ENCODE measurements at places on chromosomes 2 and 18.
A peak's percentile ranks its signal among the peaks of the same experiment; 100 is the strongest.

- no peak for DNase-seq
- peaks cover 3% of the 10 kb centered on the region for H3K4me1 ChIP-seq
- no peaks in the 10 kb centered on the region for H3K36me3 ChIP-seq
- H3K4me3 ChIP-seq = no peak overlapping the region
Measured at GRCh38 chr2:112821682-112822081, 14.9 kb downstream of the IL1B start.

DNA sequence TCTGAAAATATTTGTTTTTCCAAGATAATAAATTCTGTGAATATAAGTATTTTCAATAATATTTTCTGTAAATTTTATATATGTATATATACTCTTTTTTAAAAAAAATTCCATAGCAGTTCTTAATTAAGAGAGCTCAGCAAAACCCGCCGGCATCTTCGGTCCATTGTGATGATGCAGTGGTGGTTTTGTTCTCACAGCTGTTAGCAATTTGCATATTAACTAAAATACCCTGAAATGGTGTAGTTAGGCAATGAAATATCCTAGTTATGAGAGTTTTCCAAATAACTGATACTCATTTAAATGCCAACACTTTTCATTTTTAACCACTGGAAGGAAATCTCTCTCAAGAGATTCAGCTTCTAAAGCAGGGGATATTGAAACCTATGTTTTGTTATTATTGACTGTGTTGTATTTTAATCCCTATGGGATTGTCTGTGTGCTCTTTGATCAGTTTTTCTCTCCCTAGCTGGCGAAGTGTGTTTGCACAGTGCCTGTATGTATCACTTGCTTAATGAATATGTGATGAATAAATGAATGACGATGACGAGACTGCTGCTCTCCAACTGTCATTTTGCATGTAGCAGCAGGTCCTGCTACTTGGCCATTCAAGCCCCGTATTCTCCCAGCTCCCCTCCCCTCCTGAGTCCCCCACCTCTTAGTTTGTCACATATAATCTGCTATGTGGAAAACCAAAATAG is 42.4 kb downstream of the PSMG2 start:
- DNase-seq = no peak
- no peak overlapping the region for H3K4me3 ChIP-seq
- no peaks in the 10 kb centered on the region for H3K4me1 ChIP-seq
- no peaks in the 10 kb centered on the region for H3K27me3 ChIP-seq
- H3K27ac ChIP-seq = no peak overlapping the region

- peaks cover 24% of the 10 kb centered on the region for H3K36me3 ChIP-seq
- H3K27me3 ChIP-seq = no peaks in the 10 kb centered on the region
- H3K27ac ChIP-seq = no peak overlapping the region
- DNase-seq = no peak
- H3K4me1 ChIP-seq = peaks cover 1% of the 10 kb centered on the region
Measured at GRCh38 chr2:148906124-148906523, 31.1 kb downstream of the KIF5C start.

DNA sequence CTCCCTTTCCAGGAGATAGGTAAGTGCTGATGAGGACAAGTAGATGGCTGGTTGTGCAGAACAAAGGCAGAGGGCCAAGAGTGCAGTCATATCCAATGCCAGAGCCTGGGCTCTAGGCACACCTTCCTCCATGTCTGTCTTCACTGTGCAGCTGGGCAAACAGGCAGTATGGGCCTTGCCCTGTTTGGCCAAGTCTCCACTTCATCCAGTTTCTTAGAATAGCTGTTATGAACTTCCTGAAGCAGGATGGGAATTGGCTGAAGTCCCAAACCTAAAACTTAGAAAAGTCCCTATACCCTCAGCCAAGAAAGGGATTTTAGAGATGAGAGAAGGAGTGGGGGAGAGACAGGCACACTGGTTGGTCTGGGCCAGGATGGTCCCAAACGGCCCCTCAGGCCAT is 37.5 kb upstream of the CYP26B1 start:
- H3K27ac ChIP-seq = no peak overlapping the region
- H3K36me3 ChIP-seq = no peaks in the 10 kb centered on the region
- no peaks in the 10 kb centered on the region for H3K27me3 ChIP-seq
- no peak overlapping the region for H3K4me3 ChIP-seq
- no peaks in the 10 kb centered on the region for H3K4me1 ChIP-seq

DNA sequence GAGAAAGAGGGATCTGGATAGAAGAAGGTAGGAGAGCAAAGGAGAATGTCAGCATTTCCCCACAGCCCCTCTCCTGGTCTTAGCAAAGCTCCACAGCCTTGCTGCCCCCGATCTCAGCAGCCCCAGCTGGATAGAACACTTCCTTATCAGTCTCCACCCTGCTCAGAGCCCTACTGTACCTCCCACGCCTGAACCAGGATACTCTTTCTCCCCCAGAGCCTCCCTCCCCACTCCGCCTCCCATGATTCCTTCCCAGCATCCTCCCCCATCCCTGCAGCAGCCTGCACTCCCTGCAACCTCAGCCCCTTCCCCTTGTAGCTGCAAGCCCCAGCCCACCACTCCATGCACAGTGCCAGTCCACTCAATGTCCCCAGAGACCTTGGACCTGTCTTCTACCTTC is 25.8 kb downstream of the PLB1 start:
- DNase-seq = no peak
- H3K27ac ChIP-seq = no peak overlapping the region
- H3K27me3 ChIP-seq = no peaks in the 10 kb centered on the region
- H3K36me3 ChIP-seq = no peaks in the 10 kb centered on the region
- H3K4me3 ChIP-seq = no peak overlapping the region

GRCh38 chr2:240823449-240824336 is 3.7 kb upstream of the KIF1A start:
- H3K27me3 ChIP-seq = peaks cover 3% of the 10 kb centered on the region
- H3K4me1 ChIP-seq = peaks cover 2% of the 10 kb centered on the region
- no peak overlapping the region for H3K4me3 ChIP-seq
- no peak for DNase-seq
- H3K36me3 ChIP-seq = no peaks in the 10 kb centered on the region
- no peak overlapping the region for H3K27ac ChIP-seq

GRCh38 chr2:174535757-174536703 is 49.2 kb upstream of the GPR155 start:
- no peaks in the 10 kb centered on the region for H3K36me3 ChIP-seq
- DNase-seq = no peak
- H3K27ac ChIP-seq = no peak overlapping the region

DNA sequence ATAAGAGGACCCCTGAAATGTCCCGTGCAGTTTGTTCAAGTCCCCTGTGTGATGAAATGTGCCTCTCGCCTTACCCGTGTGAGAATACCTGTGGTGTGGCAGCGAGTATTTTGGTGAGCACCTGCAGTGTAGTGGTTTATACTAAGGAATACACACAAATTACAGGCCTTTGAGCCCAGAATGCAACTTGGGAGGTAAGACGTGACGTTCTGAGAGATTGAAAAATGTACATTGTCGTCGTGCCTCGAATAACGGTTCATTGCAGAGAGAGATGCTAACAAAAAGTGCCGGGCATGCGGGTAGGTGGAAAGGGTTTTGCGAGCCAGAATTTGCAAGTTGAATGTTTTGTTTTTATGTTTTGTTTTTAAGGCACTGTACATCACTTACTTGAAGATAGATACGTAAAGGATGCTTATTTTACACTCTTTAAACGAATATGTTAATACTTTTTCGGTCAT is 867 bp downstream of the RBBP8 start:
- no peak for DNase-seq
- H3K4me1 ChIP-seq = peaks cover 1% of the 10 kb centered on the region
- peak overlapping the region; percentile 60 for H3K27ac ChIP-seq
- H3K4me3 ChIP-seq = peak overlapping the region; percentile 87

GRCh38 chr18:63869374-63869773 is 18.1 kb upstream of the SERPINB2 start:
- no peaks in the 10 kb centered on the region for H3K27me3 ChIP-seq
- H3K4me3 ChIP-seq = no peak overlapping the region
- H3K36me3 ChIP-seq = no peaks in the 10 kb centered on the region
- DNase-seq = no peak

DNA sequence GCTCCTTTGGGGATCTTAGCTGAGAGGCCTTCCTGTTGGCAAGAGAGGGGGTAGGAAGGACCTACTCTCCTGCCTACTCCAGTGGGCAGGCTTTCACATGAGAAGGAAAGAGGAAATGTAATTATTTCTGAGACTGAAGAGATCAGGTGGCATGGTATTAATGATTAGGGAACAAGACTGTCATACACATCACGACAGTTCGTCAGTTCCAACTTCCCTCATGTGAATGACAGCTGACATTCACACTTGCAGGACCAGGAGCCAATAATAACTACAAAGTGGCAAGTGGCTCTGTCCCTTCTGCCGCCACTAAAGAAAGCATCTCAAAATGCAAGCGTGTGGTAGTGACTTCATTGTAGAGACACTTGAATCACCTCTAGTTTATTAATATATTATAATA is 90.0 kb downstream of the ZCCHC2 start:
- peaks cover 23% of the 10 kb centered on the region for H3K4me1 ChIP-seq
- H3K27me3 ChIP-seq = no peaks in the 10 kb centered on the region
- H3K27ac ChIP-seq = no peak overlapping the region
- no peak for DNase-seq

GRCh38 chr2:118312969-118313756 is 224.9 kb downstream of the INSIG2 start:
- no peak overlapping the region for H3K4me3 ChIP-seq
- no peak overlapping the region for H3K27ac ChIP-seq
- no peaks in the 10 kb centered on the region for H3K27me3 ChIP-seq
- no peak for DNase-seq

DNA sequence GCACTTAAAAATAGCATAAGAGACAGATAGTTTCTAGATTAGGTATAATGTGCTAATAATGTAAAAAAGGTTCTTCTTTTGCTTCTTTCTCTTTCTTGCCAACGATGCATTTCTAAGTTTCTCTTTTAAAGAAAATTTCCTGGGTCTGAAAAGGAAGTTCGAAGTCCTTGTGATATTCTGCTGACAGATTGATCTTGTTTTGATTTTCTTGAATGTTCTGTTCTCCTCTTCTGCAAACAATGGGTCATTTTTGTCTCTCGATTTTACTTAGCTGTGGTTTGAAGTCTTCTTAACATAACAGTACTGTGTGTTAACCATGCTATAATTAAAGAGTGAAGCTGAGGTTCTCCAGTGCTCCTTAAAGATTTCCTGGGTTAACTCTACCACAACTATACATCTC is 61.1 kb upstream of the ACYP2 start:
- no peak overlapping the region for H3K4me3 ChIP-seq
- H3K36me3 ChIP-seq = no peaks in the 10 kb centered on the region

GRCh38 chr2:226638576-226638975 is 161.0 kb downstream of the IRS1 start:
- H3K36me3 ChIP-seq = no peaks in the 10 kb centered on the region
- no peak overlapping the region for H3K27ac ChIP-seq
- no peak overlapping the region for H3K4me3 ChIP-seq
- H3K27me3 ChIP-seq = no peaks in the 10 kb centered on the region
- H3K4me1 ChIP-seq = peaks cover 7% of the 10 kb centered on the region

DNA sequence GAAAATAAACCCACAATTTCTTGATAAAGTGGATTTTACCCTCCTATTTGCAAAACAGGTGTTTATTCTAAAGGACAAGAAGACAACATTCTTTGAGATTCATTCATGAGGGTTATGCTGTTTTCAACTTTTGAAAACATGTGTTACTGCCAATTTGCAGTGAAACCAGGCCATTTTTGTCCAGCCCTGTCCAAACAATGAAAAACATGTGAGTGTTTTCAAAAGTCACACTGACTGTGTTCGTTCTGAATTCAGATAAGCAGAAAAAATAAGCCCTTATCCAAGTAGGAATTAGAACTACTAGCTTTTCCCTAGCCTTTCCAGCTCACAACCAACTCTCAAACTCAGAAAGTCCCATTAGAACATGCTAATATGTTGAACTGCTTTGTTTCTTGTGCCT is 148.1 kb upstream of the PID1 start:
- H3K4me1 ChIP-seq = no peaks in the 10 kb centered on the region
- no peak overlapping the region for H3K4me3 ChIP-seq
- H3K27ac ChIP-seq = no peak overlapping the region
- H3K27me3 ChIP-seq = no peaks in the 10 kb centered on the region
- DNase-seq = no peak

DNA sequence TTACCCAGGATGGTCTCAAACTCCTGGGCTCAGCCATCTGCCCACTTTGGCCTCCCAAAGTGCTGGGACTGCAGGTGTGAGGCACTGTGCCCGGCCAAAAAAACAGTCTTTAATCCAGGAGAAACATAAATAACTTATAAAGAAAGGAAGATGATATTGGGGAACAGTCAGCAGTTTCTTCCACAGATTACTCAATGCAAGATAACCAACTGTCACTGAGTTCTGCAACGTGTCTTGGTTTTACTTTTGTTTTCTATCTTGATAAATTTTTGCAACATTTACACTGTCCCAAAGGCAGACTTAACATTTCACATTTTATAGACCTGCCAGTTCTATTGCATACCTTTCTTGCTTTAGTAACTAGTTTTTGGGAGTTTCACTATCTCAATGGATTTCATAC is 71.1 kb downstream of the ANKRD44 start:
- H3K4me3 ChIP-seq = no peak overlapping the region
- no peak overlapping the region for H3K27ac ChIP-seq
- no peaks in the 10 kb centered on the region for H3K36me3 ChIP-seq
- DNase-seq = no peak
- peaks cover 6% of the 10 kb centered on the region for H3K4me1 ChIP-seq

- no peaks in the 10 kb centered on the region for H3K4me1 ChIP-seq
- no peak overlapping the region for H3K27ac ChIP-seq
- no peaks in the 10 kb centered on the region for H3K36me3 ChIP-seq
- no peak overlapping the region for H3K4me3 ChIP-seq
- no peaks in the 10 kb centered on the region for H3K27me3 ChIP-seq
Measured at GRCh38 chr2:100268986-100269385, 53.3 kb downstream of the LONRF2 start.

GRCh38 chr18:55323051-55323994 is 264.7 kb downstream of the TCF4 start:
- peaks cover 11% of the 10 kb centered on the region for H3K4me1 ChIP-seq
- no peak for DNase-seq
- peak overlapping the region; percentile 46 for H3K4me3 ChIP-seq
- no peaks in the 10 kb centered on the region for H3K36me3 ChIP-seq
- no peaks in the 10 kb centered on the region for H3K27me3 ChIP-seq

GRCh38 chr18:63315876-63316275 is 3.7 kb downstream of the BCL2 start:
- DNase-seq = no peak
- H3K36me3 ChIP-seq = peaks cover 3% of the 10 kb centered on the region
- H3K4me1 ChIP-seq = peaks cover 12% of the 10 kb centered on the region
- no peak overlapping the region for H3K4me3 ChIP-seq
- no peaks in the 10 kb centered on the region for H3K27me3 ChIP-seq
- no peak overlapping the region for H3K27ac ChIP-seq

DNA sequence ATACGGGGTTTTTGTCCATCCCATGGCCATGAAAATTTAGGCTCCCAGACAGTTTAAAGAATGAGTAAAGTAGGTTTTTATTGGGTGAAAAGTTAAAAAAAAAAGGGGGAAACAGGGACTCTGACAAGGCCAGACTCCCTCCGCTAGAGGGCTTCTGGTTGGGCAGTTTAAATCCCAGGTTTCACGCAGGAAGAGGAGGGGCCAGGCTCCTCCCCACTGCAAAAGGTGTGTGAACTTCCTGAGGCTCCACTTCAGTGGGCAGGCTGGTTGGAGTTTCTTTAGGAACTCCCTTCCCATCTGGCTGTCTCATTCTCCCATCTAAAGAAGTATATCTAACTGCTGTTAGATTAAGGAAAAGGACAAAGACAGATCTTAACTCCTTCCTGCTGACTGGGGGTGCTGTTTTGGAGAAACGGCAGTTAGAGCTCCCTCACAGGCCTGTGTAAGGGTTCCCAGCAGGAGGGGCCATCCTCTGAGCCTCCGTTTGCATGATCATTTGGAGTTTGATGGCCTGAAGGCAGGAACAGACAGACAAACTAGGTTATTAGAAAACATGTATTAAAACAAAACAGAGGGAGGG is 1160.7 kb downstream of the CNTNAP5 start:
- H3K36me3 ChIP-seq = no peaks in the 10 kb centered on the region
- no peaks in the 10 kb centered on the region for H3K4me1 ChIP-seq
- no peak overlapping the region for H3K4me3 ChIP-seq
- DNase-seq = no peak
- no peak overlapping the region for H3K27ac ChIP-seq
